Central memory CD4-positive, alpha-beta T cell (primary cell): ENCODE measurements at places on chromosomes 7 and 10.

DNA sequence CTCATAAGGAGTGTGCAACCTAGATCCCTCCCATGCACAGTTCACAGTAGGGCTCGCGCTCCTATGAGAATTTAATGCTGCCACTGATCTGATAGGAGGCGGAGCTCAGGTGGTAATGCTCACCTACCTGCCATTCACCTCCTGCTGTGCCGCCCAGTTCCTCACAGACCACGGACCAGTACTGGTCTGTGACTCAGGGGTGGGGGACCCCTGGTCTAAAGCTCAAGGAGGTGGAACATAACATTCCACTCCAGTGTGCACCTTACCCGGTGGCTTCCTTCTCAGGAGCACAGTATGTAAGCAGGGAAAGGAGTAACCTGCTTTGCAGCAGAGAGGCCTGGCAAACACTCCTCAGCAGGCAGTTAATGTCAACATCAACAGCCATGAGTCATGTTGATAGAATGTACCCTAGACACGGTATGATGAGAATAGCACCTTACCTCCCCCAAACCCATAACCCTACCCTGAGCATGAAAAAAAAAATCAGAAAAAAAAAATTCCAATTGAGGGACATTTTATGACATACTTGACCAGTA, 273.5 kb downstream of the FGFR2 start:
- no peak for DNase-seq

DNA sequence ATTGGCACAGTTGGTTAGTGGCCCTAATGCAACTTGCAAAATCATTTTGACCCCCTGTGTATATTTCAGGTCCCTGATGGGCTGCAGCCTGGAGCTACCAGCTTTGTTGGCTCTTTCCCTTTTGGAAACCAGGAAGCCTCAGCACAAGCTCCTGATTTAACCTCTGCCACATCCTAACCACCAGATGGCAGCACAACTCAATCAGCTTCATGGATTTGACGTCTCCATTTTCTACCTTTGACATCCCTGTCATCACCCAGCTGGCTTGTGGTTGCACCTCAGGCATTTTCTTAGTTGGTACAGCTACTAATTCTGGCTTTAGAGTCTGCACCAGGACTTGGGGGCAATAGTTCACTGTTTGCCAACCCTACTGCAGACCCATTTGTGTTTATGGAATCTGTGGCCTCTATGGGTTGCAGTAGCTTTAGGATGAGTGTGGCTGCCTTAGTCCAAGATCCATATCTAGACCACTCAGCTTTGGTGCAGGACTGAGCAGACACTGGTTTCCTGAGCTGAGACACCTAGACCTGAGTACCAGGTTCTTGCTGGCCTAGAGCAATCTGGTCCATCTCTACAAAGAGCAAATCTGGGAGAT, 456.2 kb downstream of the REEP3 start:
- no peak for DNase-seq

- DNase-seq = no peak
These were observed 10.4 kb downstream of the RAPGEF5 start for GRCh38 chr7:22346383-22347107.

GRCh38 chr10:104332243-104333031, 5.8 kb downstream of the ITPRIP start:
- no peak for DNase-seq

DNA sequence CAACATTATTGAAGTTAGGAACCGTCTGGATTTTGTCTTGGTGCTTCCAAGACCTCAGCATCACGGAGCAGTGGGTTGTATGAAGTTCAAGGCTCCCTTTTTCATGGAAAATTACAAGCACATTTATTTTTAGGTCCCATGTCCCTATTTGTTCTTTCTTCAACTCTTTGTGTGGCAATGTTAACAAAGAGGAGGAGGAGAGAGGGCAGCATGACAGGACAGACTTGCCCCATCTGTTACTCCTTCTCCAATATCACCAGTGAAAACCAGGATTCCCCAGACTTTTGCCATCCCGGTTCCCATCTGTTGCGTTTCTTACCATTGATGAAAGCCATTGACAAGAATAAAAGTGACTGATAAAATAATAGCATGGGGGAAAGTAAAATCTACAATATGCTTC, 28.6 kb downstream of the EEPD1 start:
- no peak for DNase-seq

- no peak for DNase-seq
These were observed 8.5 kb downstream of the OR2A7 start for GRCh38 chr7:144256112-144256511.

DNA sequence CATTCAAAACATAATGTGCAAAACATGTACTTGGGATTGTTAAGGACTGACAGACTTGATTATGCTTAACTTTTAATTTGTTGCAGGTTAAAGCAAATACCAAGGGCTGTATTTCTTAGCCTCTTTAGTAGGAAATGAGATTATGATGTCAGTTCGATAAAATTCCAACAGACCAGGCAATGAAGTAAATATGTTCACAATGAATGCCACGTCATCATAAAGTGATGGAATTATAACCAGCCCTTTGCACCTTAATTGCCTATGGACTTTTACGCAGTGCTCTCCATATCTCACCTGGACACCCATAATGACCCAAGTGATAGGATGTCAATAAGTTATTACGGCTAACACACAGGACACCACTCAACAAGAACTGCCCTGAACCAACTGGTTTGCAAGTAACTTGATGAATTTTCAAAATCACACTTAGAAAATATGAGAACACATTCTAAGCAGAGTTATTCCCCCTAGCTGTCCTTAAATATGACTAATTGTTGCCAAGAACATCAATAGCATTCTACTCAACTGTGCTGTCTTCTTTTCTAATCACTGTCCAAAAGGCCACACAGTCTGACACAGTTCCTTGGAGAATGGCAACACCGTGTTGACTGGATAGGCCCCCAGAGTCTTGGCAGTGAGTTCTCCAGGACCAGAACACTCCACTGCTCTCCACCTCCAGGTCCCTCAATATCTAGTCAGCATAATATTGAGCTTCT, 115.0 kb downstream of the CHCHD3 start:
- DNase-seq = no peak

DNA sequence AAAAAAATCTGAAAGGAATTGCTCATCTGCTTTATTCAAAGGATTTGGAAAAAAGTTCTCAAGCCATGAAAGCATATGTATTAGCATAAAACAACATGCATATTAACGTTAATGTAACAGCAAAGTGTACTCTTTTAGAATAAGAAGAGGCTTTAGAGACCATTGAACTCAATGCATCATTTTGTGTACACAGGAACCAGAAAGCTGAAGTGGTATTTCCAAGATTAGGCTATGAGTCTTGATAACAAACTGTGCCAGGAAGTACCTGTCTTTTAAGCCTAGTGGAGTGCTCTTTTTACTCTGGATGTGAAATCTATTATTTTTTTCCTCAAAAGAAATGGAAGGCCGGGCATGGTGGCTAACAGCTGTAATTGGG, 164.2 kb downstream of the THSD7A start:
- DNase-seq = no peak

- no peak for DNase-seq
These were observed 65.3 kb downstream of the CUZD1 start for GRCh38 chr10:122780391-122780790.

- no peak for DNase-seq
These were observed 36.6 kb downstream of the EN2 start for GRCh38 chr7:155494551-155494950.

GRCh38 chr7:17146621-17147020, 151.8 kb upstream of the AHR start:
- no peak for DNase-seq

DNA sequence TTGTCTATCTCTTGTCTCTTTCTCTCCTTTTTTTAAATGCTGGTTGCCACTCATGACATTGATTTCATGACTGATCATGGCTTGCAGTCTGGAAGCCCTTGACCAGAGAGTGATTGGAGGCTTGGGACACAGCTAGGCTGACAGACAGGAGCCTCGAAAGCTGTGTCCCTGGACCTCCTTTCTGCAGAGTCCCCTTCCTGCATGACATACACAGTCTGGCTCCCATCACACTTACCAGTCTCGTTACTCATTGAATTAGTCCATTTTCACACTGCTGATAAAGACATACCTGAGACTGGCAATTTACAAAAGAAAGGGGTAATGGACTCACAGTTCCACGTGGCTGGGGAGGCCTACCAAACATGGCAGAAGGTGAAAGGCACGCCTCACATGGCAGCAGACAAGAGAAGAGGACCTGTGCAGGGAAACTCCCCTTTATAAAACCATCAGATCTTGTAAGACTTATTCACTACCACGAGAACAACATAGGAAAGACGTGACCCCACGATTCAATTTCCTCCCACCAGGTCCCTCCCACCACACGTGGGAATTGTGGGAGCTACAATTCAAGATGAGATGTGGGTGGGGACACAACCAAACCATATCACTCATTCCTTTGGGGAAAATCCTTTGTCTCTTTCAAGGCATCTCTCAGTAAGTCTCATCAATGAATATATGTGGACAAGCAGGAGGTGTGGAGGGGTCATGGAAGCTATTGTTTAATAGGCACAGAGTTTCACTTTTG, 102.3 kb downstream of the TBXAS1 start:
- no peak for DNase-seq

DNA sequence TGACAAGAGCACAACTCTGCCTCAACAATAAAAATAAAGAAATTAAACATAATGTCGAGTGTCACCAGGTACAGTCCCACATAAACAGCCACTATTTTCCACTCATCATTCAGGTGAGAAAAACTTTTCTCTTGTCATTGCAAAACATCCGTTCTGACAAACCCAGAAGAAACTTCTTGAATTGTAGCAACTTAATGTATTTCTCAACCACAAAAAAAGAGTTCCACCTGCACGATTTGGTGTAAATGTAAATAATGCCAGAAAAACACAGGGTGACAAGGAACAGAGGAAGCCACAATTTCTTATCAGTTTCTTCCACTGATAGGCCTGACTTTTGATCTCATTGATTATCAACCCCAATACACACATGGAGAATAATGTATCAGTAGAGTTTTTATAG, 26.8 kb upstream of the INSIG1 start:
- DNase-seq = no peak

DNA sequence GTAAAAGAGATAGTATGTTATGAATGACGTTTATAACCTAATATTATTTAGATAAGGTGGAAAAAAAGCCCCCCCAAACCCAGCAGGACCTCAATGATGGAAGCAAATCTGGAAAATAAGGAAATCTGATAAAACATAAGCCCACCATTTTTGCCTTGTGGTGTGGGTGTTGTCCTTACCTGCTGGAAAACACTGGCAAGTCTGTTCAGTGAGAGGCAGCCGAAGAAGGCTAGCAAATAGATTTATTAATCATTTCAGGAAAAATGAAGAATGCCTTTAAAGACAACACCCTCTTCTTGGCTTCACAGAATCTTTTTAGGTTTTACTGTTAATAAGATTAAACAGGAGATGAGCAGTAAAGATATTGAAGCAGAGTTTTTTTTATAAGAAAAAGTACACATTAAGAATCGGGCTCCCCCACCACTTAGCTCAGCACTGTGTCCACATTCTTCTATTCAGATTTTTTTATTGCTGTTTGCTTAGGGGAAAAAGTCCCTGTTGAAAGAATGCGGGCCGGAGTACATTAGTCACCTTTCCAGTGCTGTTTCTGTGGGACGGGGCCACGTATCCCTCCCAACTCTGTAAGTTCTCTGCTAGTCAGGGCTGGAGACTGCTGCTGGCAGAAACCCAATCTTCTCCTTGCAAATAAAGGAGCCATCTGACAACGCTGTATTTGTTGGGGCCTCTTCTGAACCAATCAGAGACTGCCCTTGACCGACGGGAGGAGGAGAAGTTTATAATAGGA, 104.1 kb downstream of the EVX1 start:
- DNase-seq = no peak

DNA sequence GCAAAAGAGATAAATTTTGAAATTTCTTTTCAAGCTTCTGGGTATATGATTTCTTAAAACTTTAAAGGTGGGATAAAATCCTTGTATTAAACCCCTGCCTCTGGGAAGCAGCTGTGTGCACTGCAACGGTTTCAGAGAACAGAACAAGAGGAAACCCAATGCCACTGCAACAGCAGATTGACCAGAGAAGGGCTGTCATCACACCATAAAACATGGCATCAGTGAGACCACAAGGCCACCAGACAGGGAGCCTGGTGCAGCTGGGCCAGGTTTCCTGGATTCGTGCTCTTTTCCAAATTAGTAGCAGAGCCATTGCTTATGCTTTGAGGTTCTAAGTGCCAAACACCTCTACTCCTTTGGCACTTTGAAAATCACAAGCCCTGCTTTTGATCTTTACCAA, 152.4 kb downstream of the PRPF18 start:
- DNase-seq = no peak

DNA sequence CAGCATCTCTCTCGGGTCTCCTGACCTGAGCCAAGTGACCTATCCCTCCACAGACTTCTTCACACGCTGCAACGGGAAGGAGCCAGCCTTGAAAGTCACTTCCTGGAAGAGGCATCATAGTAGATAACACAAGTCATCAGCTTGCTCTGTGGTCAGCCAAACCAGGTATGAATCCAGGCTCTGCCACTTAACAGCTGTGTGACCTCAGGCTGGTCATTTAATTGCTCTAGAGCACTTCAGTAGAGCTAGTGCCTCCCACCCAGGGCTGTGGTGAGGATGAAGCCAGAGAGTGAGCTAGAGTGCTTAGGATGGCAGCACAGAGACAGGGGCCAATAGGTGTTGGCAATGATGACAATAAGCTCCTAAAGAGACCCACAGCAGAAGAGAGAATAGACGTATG, 247.7 kb upstream of the ZMIZ1 start:
- DNase-seq = no peak

- peak; percentile 8 for DNase-seq
These were observed 29.4 kb upstream of the AMPH start for GRCh38 chr7:38660427-38661099.

DNA sequence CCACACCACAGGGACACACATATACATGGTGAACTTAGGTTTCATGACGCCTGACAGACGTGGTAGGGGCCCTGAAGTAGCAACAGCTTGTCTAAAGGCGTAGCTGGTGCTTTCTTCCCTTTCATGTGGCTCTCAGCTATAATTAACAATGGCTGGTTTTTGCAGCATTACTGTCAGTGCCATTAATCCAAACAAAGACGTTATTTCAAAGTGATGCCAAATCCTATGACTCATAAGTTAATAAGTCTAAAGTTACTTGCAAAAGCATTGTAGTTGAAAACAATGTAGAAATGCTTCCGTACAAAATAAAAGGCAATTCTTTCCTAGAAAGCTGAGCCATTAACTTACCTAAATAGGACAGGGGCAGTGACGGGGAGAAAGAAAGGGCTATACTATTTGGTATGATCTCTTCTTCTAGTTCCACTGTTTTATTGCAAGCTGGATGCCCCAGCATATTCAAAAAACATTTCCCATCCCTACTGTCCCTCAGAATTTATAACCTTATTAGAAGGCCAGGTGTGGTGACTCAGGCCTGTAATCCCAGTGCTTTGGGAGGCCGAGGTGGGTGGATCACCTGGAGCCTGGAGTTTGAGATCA, 105.4 kb downstream of the ODAD2 start:
- no peak for DNase-seq

DNA sequence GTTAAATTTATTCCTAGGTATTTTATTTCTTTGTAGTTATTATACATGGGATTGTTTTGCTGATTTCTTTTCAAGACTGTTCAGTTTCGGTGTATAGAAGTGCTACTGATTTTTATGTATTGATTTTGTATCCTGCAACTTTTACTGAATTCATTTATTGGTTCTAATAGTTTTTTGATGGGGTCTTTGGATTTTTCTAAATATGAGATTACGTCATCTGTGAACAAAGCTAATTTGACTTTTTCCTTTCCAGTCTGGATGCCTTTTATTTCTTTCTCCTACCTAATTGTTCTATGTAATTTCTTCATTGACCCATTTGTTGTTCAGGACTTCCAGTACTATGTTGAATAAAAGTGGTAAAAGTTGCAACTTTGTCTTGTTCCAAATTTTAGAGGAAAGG, 5.8 kb upstream of the AOAH start:
- no peak for DNase-seq
